SIG-M5 (cell line): ENCODE measurements at places on chromosomes 3 and 15.

- DNase-seq = no peak
Measured at GRCh38 chr15:77531191-77532000, 101.3 kb downstream of the LINGO1 start.

DNA sequence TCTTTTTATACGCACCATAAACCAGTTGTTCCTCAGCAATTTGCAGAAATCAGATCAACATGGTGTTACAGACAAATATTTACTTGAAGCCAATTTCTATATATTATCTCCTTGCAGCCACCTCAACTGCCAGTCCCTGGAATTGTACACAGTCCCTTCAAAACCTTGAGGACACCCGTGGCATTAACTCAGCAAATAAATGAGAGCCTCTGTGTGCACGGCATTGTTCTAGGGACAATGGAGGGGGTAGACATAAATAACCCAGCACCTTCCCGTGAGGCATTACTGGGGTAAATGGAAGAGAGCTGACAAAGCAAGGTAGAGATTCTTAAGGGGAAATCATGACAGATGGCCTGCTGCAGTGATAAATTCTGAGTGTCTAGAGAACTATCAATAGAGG lies 12.5 kb downstream of the TM2D3 start:
- DNase-seq = no peak

GRCh38 chr3:190117981-190118380 lies 2.7 kb downstream of the P3H2 start:
- DNase-seq = no peak

GRCh38 chr15:40091861-40092255 lies 16.8 kb downstream of the BMF start:
- no peak for DNase-seq

GRCh38 chr15:68389936-68390817 lies 41.8 kb downstream of the ITGA11 start:
- no peak for DNase-seq

DNA sequence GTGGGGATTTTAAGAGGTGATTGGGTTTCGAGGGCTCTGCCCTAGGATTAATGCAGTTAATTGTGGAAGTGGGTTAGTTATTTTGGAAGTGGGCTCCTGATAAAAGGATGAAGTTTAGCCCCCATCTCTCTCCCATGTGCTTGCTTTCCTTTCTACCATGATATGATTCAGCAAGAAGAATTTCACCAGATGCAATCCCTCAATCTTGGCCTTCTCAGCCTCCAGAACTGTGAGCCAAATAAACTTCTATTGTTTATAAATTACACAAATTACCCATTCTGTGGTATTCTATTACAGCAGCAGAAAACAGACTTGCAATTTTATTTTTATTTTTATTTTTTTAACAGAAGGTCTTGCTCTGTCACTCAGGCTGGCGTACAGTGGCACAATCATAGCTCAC lies 27.3 kb upstream of the UBE2E1 start:
- DNase-seq = no peak

DNA sequence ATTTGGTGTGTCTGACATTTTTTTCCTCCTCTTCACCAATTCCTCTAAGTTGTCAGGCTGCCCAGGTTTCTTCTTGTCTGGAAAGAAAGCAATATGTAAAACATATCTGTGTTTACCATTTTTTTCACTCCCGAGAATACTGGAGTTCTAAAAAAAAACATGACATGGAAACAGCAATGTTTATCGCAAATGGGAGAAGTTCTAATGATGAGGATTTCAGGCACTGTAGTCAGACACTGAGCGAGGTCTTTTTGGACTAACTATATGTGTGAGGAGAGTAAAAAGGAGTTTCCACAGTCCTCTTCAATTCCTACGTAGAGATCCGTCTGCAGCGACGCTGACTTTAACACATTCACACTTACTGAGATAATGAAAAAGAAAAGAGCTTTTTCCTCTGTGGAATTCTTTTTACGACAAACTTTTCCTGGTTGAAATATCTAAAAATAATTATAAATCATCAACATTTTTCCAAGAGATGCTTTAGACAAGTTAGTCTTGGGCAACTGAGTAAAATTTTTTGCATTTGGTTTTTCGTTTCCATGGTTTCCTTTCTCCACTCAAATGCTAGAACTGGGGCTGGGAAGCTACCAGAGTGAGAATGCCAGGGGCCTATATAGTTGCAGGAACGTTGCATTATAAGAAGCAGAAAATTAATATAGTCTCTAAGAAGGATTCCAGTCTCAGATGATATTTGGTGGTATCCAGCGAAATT lies 8.4 kb upstream of the SETMAR start:
- no peak for DNase-seq

- DNase-seq = no peak
Measured at GRCh38 chr15:70812827-70813364, 41.1 kb downstream of the LARP6 start.

DNA sequence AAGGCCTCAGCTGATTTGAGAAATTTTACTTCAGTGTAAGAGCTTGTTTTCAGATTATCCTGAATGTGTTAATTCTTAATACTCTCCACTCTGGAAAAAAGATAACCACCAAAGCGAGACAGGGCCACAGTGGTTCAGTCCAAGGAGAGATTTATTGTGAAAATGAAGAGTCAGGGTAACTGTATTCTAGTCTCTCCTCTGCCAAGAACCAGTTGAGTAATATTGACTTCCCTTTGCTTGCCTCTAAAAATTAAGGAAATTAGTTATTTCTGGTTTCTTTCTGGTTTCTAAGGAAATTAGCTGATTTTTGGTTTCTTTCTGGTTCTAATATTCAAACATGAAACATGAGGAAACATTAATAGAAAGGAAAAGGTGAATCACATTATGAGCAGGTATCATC lies 34.9 kb downstream of the PPP1R2 start:
- no peak for DNase-seq

- no peak for DNase-seq
Measured at GRCh38 chr3:25035526-25035925, 392.5 kb upstream of the RARB start.

GRCh38 chr3:65584913-65585312 lies 453.8 kb downstream of the MAGI1 start:
- DNase-seq = no peak

- DNase-seq = no peak
Measured at GRCh38 chr15:101438482-101439284, 50.8 kb downstream of the PCSK6 start.

DNA sequence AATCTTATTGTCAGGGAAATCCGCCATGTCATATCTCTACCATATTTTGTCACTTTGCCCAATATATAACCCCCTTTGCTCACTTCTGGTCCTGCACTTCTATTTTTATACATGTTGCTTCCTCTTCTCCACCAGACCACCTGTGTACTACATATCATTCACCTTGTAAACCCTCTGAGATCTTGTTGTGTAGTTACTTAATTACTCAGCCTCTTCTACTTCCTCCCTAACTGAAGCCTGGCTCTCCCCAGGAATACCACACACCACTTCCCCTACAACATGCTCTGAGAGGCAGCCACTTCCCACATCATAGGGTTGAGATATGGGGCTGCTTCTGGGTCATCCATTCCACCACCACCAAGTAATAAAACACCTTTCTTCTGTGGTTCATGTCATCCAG lies 10.0 kb downstream of the HEXA start:
- DNase-seq = peak; percentile 31

DNA sequence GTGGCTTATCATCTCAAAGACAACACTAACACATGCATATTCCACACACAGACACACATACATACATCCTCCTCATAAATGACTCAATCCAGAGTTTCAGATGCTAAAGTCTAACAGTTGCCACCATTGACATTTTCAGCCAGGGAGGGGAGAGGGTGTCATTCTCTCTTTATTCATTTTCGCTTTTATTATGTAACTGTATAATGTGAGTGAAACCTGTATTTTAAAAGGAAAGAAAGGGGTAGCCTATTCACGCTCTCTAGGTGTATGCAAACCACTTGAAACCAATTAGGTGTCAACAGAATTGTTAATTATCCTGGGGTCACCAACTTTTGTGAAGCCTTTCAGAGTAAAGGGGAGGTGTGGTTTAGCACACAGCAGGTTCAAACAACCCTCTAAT lies 1282.9 kb downstream of the ROBO2 start:
- no peak for DNase-seq

GRCh38 chr3:181915551-181915950 lies 203.8 kb downstream of the SOX2 start:
- DNase-seq = no peak
